ENCODE measurements at places on chromosomes 13 and 19.

GRCh38 chr13:48975101-48975855 lies 434 bp upstream of the FNDC3A start:
- DNase-seq, result no peak

- peak; percentile 66 for DNase-seq
These were observed 27.6 kb downstream of the ZNF607 start for GRCh38 chr19:37691881-37692504.

GRCh38 chr13:35643625-35644024 lies 167.1 kb upstream of the MAB21L1 start:
- no peak for DNase-seq

DNA sequence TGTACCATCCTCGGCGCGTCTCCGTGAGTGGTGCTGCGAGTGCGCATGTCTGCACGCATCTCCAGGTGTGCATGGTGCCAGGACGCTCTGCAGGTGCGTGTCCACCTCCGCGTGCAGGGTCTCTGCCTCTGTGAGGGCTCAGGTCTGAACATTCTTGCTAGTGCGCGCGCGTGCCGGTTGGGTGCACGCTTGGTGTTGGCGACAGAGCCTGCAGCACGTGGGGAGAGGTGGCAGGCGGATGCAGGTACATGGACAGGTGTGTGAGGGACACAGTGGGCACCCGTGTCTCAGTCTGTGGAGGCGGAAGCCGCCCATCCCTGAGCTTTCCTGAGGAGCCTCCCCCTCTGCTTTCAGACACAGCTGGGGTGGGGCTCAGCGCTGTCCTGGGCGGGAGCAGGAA lies 4.9 kb upstream of the OR10H2 start:
- DNase-seq, result no peak

DNA sequence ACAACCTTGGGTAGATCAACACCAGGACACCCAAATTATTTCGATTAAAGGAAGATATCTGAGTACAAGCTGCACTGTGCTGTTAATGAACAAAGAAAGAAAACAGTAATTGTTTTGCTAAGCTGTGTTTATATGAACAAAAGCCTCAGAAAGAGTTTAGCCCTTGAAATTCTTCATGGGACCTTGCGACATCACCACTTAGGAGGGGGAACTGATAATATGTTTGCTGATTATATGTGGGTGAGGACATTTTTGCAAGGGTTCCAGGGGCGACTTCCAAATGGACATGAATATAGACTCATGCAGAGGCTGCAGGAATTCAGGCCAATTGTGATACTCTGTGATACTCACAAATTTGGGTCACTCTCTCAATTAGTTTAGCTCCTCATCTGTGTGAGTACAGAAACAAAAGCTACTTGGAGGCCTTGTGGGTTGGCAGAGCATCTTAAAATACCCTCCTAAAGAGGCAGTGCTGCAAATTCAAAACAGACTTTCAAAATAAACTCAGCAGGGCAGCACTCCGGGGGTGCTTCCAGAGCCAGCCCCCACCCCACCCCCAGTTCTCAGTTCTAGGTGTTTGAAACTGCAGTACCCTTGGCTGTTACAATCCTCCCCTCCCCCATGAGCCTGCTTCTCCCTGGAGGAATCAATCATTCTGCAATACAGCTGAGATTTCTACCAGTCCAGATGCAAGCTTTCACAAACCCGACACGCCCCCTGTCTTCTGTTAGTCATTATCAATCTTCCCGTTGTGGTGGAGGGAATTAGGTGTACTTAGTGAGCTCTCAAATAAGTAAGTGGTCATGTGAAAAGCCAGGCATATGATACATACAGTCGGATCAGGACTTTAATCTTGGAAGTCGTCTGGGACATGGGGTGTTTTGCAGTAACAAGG lies 97.0 kb upstream of the MBNL2 start:
- DNase-seq, result no peak

- DNase-seq, result no peak
These were observed 64.2 kb downstream of the SIAH3 start for GRCh38 chr13:45787346-45787745.

GRCh38 chr13:32501064-32501463 lies 37.5 kb downstream of the N4BP2L2 start:
- no peak for DNase-seq

DNA sequence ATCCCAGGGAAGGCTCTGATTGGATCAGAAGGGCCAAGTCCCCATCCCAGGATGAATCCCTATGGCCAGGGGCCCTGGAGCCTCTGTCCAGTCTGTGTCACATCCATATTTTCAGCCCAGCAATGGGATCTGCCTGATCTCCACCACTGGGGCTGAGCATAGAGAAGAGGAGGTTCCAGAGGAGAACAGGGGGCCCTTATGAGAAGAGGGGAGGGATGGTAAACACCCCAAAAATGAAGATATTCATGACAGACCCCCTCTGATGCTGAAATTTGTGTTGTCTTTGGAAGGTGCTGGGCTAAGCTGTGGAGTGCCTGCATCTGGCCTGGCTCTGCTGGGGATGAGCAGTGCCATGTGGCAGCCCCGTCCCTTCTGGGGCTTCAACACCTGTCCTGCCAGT lies 14.5 kb downstream of the KLHL26 start:
- no peak for DNase-seq

- DNase-seq, result no peak
These were observed 3.4 kb upstream of the PSMC4 start for GRCh38 chr19:39967561-39967960.

GRCh38 chr13:21929400-21929799 lies 258.5 kb downstream of the FGF9 start:
- no peak for DNase-seq

GRCh38 chr13:95793018-95793555 lies 116.1 kb downstream of the DNAJC3 start:
- DNase-seq, result no peak

DNA sequence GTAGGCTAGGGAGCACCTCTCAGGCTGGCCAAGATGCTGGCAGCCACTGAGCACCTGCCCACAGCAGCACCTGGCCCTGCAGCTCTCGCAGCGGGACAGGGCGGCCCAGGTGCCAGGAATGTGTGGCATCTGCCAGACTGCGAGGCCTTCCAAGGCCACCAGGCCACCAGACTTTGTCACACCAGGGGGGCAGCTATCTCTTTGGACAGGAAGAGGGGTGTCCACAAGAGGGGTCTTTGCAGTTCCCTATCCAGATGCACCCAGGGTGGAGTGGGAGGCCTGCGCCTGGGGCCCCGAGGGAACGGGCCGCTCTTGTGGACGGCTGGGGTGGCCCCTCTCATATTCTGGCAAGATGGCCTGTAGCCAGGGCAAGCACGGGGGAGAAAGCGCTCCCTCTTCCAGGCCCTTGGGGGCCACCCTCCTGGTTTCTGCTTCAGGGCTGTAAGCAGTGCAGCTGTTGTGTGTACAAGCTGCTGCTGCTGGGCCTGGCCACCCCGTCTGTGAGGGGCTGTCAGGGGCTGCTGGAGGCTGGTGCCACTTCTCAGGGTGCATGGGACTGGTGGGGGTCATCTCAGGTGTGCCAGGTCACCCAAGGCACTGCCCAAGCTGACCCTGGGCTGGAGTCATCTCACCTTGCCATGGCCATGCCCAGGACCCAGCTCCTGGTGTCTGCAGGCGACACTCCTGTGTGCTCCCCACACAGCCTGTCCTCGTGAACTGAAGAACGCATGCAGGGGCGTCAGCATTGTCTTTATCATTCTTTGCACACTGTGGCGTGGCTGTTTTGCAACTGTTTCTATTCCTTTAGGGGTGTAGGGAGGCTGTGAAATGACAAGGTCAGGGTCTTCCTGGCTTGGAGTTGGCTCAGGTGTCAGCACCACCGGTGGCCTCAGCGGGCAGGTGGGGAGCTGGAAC lies 1.8 kb downstream of the TEX29 start:
- DNase-seq, result no peak

GRCh38 chr19:12484011-12484370 lies 625 bp downstream of the ZNF709 start:
- DNase-seq, result no peak

DNA sequence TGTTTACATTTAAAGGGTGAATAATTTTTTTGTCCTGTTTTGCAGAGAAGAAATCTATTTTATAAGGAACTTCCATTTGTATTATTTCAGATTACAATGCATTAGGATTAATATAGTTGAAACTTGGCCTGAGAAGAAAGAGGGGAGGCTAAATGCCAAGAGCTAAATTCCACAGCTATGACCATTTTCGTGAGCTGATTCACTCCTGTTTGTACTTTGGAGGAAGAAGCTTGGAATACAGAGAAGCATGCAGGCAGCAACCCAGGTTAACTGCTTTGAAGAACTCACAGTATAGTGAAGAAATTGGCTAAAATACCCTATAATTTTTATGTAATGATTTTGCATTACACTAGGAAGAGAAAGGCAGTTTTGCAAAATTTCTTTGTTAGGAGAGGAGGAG lies 309.4 kb upstream of the KLF12 start:
- no peak for DNase-seq

Data from stimulated activated CD8-positive, alpha-beta memory T cell treated with anti-CD3 and anti-CD28 coated beads, Interleukin-12 subunit alpha, Interleukin-12 subunit beta, amount 100 ng/mL, for 4 hours (primary cell).